A673 (cell line): ENCODE measurements at places on chromosomes 11 and 22. TPM values are rescaled to one million over a fixed set of nuclear protein-coding genes. Genes with fewer than 3 reads are reported as not detected.

DNA sequence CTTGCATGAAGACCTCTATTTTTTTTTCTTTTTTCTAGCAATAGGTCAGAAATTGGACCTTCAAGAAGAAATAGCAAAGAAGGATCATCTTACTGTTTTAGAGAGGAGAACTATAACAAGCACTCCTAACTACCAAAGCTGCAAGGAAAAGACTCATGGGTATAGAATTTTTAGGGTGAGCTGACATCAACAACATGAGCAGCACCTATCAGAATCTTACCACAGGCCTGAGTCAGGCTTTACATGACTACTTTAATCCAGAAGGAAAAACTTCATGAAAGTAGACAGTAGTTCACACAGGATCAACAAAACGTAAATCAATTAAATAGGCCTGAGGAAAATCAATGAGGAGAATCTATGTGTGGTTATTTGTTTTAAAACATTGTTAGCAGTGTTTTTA, 130.5 kb downstream of the FAM76B start:
- DNase-seq, result no peak

GRCh38 chr11:112255067-112255720, 5.5 kb downstream of the PLET1 start:
- peak; percentile 41 for DNase-seq

GRCh38 chr11:124656774-124657630, 16.5 kb downstream of the SIAE start:
- DNase-seq, result peak; percentile 65

Gene MS4A12
- total RNA-seq, result not detected in 2 replicates

- DNase-seq, result no peak
Observed at GRCh38 chr11:72144807-72145565, 9.5 kb downstream of the FOLR3 start.

DNA sequence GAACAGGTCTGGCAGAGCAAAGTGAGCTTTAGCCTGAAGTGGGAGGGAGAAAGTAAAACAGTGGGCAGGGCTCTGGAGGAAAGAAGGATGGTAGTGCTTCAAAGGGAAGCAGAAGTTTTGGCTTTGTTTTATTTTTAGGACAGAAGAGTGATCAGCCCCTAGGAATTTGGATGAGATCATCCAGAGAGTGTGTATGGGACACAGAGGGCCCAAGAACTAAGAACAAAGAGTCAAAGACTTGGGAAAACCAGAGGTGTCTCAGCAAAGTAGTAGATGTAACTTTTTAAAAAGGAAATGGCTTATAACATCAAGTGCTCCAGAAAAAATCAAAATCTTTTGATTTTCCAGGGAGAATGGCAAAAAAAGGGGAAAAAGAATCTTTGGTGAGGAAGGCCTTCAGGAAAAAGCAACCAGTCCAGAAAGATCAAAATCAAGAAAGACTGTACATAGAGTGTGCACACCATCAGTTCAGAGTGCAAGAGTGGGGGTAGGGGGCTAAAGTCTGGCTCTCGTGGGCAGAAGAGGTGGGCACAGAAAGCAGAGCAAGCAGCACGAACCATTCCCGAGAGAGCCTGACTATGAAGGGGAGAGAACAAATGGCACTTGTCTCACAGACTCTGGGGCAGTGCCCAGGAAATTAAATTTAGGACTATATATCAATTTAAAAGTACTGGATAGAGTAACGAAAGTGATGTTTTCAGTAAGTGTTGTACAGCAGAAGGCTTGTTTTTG, 30.0 kb downstream of the MAPK1 start:
- DNase-seq, result peak; percentile 62

DNA sequence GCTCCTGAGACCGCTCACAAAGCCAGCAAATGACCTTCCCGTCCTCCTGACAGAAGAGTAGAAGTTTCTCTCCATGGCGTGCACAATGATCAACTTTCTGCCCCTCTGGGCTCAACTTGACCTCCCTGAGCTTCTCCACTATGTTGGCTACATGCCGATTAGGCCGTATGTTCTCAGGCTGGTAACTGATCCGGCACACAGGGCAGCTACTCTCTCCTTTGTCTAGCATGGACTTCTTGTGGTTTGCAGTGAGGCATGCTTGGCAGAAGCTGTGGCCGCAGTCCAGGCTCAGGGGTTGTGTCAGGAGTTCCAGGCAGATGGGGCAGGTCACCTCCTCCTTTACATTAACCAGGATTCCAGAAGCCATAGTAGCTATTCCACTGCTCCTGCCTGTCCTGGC, 5.1 kb downstream of the TRIM5 start:
- DNase-seq, result no peak
